DMS153 (cell line): ENCODE measurements at places on chromosomes 16 and 17.

GRCh38 chr16:50197582-50197981 is 44.5 kb downstream of the TENT4B start:
- no peak for DNase-seq

DNA sequence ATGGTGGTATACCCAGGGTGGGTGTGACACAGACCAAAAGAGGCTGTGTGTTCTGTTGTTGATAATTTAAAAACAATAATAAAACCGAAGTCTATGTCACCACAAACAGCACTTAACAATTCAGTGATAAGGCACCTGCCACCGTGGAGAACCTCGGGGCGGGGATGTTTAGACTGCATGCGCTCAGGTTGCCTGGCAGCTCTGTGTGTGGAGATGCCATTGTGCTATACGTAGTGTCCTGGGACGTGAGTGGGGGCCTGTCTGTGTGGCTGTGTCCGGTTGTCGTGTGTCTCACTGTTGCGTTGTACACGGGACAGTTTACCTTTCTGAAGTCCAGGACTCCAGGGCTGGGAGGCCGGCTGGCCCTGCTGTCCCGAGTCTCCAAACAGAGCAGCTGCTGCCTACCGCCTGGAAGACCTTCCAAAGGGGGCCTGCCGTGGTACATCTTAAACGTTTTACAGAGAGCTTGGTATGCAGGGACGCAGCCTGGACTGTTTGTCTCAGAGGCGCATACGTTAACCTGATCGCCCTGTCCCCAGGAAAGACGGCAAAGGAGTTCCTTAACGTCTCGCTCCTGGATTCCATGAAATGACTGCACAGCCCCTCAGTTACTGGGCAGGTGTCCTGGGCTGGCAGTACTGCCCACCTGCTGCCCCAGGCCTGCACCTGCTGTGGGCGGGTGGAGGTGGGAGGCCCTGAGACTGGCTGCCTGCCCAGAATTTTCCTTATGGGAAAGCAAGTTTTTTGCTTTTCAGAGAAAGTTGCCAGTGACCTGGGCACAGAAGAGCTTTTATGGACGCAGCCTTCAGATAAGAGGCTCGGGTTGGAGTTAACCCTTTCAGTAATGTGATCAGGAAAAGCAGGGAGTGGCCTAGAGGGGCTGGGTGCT is 19.0 kb downstream of the SPIRE2 start:
- peak; percentile 15 for DNase-seq

DNA sequence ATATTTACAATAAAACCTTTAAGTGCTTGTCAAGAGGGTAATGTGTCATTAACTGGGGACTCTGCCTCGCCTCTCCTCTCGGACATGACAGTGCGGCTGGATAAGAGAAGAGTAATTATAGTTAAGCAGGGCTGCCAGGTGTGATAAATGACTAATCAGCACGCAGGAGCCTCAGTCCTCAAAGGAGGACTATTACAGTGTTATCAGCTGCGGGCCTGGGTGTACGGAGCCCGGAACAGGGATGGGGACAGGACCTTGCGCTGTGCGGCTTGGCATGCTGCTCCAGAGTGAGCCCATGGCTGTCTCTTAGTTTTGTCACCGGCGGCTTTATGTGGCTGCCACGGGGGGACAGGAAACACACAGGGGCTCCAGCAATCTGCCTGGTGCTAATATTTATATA is 607.2 kb downstream of the MAF start:
- DNase-seq, result peak; percentile 88

GRCh38 chr16:31352376-31353115 is 2.4 kb upstream of the ITGAX start:
- no peak for DNase-seq

DNA sequence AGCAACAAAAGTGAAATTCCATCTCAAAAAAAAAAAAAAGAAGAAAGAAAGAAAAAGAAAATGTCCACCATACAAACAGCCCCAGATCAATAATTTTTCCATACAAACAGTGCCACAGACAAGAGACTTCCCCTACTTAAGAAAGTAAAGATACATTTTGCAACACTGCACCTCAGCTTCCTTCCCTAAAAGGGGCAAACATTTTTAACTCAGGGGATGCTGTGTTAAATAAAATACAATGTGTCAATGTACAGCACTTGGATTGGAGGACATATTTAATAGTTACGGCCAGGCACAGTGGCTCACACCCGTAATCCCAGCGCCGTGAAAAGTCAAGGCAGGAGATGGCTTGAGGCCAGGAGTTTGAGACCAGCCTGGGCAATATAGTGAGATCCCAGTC is 22.3 kb downstream of the MYH11 start:
- no peak for DNase-seq

GRCh38 chr17:28738680-28739384 is 5.0 kb upstream of the TRAF4 start:
- DNase-seq, result no peak

- DNase-seq, result no peak
Observed at GRCh38 chr16:1439058-1439698, 5.2 kb downstream of the CCDC154 start.

DNA sequence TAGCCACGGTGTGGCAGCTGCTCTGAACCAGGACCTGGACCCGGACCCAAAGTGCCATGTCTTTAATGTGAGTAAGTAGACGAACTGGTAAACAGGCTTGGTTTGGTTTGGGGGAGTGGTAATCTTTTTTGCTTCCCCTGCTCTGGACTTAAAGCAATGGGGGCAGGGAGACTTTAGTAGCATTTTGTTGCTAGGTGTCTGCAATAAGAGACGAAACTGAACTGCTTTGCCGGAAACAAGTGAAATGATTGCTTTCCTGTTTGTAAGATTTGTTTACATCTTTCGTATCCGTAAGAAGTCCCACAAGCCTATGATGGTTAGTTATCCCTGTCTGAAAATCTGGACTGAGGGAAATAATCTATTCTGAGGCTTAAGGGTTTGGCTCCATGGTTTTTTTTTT is 21.5 kb downstream of the PRCD start:
- no peak for DNase-seq

GRCh38 chr17:54255696-54256095 is 433.0 kb downstream of the KIF2B start:
- DNase-seq, result no peak

GRCh38 chr17:49358641-49359247 is 3.3 kb downstream of the ZNF652 start:
- no peak for DNase-seq

- no peak for DNase-seq
Observed at GRCh38 chr16:1494129-1494640, 1.0 kb downstream of the TELO2 start.

DNA sequence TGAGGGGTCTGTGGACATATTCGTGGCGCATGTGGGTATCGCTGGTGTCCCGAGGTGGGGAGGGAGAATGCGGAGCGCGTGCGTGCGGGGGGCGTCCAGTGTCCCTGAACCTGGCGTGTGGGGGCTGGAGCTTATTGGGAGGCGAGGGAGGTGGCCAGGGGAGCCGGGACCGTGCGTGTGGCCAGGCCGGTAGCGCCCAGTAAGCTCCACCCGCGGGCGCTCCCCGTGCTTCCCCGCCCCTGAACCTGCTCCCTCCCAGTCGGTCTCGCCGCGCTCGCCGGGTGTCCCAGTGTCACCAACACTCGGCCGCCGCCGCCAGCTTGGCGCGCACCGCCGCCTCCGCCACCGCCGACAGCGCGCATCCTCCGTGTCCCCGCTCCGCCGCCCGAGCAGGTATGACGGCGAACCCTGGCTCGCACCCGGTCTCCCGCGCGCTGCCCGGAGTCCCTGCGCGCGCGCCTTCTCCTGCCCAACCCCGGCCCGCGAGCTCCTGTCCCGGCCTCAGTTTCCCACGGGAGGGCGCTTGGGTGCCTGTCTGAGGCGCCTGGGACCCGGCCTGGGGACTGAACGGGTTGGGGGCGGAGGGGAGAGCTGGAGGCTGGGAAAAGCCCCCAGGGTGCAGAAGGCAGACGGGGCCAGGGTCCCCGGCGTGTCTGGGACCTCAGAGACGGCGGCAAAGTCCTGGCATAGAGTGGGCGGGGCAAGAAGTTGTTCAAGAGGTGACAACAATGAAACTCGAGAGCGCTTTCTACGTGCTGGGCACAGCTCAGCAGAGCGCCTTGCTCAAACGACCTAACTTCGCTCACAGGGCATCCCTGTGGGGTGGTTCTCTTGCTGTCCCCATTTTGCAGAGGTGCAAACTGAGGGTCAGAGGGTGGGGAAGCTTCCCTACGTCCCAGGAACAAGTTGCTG is at the start of gene SCNN1B:
Gene SCNN1B, plus strand, starts transcription at position 258 of the 912 bp plus-strand sequence. CDS start 46,298 bp downstream, outside the sequence.
- DNase-seq, result no peak

GRCh38 chr16:8736123-8736668 is 61.2 kb downstream of the TMEM186 start:
- DNase-seq, result no peak

GRCh38 chr17:41631898-41632285 is 7.5 kb upstream of the KRT17 start:
- no peak for DNase-seq

- DNase-seq, result no peak
Observed at GRCh38 chr16:28000314-28001169, 63.0 kb downstream of the GSG1L start.

DNA sequence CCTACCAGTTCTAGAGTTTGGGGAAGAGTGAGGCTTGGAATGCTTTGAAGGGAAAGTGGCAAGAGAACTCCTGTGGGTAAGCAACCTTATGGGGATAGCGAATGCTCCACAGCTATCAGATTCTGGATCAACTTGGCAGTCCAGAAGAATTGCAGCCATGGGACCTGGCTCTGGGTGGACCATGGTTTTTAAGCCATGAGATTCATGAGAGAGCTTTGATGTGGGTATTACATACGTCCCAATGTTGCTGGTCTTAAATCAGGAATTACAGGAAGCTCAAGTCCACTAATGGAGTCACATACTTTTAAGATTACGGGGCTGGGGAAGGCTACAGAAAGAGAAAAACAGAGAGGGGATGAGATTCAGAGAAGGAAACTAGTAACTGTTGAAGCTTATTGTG is 142.5 kb upstream of the ELAC2 start:
- no peak for DNase-seq

- no peak for DNase-seq
Observed at GRCh38 chr17:82416771-82417170, 1.4 kb upstream of the HEXD start.

GRCh38 chr16:9165681-9166080 is 74.2 kb downstream of the HAPSTR1 start:
- DNase-seq, result no peak

DNA sequence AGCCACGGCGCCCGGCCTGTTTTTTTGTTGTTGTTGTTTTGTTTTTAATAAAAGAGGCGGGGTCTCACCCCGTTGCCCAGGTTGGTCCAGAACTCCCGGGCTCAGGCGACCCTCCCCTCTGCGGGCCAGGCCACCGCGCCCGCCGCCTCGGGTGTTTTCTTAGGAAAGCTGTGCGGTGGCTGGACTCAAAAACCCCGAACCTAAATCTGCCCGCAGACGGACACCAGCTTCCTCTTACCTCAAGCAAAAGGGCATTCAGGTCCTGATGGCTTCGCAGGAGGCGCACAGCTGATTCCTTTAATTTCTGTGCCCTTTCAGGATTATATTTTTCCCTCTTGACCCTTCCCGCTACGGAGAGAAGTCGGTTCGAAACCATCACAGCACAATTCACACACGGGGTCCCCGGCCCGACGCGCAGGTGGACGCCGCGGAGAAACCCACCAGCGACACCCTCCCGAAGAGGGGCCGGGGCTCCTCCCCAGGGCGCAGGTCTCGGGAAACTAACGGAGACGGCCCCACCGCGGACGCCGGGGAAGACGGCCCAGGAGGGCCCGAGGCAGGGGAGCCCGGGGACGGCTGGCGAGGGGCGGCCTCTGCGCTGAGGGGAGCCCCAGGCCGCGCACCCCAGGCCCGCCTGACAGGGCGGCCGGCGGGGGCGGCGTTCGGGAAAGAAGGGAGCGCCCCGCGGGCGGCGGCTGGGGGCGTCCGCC is 653 bp downstream of the FANCA start:
- no peak for DNase-seq

- no peak for DNase-seq
Observed at GRCh38 chr17:21015564-21015963, 27.2 kb downstream of the USP22 start.

DNA sequence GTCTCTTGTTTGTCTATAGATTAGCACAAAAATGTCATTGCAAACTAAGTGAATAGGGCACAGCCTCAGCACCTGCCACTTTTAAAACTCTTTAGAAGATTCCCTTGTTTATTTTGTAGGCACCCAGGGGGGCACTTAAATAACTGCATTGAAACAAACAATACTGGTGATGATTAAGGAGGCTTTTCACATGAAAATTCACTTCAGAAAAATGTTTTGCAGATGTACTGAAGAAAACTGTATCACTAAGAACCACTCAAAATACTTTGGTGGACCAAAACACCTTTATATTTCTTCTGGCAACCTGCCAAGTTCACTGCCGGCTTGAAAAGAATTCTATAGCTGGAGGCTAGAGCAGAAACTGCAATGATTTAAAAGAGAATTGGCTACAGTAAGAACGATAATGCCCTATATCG is 281.5 kb downstream of the TOX3 start:
- peak; percentile 75 for DNase-seq

- DNase-seq, result no peak
Observed at GRCh38 chr17:59439741-59440211, 108.3 kb downstream of the YPEL2 start.

DNA sequence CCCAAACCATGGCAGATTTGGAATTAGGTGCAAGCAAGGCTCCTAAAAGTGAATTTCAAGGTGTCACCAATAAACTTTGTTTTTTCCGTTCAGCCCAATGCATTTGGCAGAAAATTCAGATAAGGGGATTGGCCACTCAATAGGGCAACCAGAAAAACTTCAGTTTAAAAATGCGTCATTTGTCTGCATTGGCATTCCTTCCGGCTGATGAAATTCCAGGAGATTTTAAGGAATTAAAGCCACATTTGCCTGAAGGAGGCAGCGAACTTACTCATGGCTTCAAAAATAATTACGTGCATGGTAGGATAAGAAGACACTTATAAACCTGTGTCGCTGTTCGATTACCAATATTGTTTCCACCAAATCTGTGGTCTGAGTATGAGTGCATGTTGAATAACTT is 151.9 kb downstream of the SALL1 start:
- DNase-seq, result no peak

DNA sequence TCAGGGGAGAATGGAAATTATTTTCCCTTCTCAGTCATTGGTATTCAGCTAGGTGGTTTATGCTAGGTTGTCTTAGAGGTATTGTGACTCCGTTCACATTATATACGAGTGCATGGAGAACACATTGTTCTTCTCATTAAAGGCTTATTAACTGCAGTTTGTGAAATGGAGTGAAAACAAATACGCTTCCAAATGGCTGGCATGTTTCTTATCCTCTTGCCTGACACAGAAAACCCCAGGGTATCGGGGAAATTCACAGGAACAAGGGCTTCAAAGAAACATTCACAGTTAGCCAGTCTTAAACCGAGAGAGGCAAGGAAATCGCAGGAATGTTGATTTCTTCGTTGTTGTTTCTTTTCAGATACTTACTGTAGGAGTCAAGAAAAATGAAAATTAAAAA is 1047.9 kb upstream of the RBFOX1 start:
- DNase-seq, result no peak

DNA sequence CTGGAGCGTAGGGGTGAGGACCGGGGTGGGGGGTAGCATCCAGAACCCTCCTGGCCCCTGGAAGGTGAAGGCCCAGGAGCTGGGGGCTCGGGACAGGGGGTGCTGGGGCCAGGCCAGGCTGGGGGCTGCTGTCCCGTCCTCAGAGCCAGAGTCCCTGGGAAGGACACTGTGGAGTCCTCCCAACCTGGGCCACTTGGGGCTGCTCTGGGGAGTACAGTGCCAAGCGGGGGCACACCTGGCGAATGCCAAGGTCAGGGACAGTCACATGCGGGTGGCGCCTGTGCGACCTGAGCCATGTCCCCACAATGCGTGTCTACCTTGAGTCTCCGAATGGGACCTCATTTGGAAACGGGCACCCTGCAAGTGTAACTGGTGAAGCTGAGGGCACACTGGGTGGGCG is 1.2 kb upstream of the PERCC1 start:
- no peak for DNase-seq
